Mesothelial cell of epicardium (in vitro differentiated cells): ENCODE measurements at places on chromosomes 13 and 19. TPM values are rescaled to one million over a fixed set of nuclear protein-coding genes. Genes with fewer than 3 reads are reported as not detected.

The DLL3 gene
- 0.40 to 0.53 TPM (median 0.50 TPM) in 3 replicates for total RNA-seq

The CCDC70 gene
- total RNA-seq = not detected in 3 replicates

The ARL11 gene
- 0.11 to 0.20 TPM (median 0.16 TPM) in 3 replicates for total RNA-seq

The CAMSAP3 gene
- 26.1 to 28.2 TPM (median 26.5 TPM) in 3 replicates for total RNA-seq

The ZNF333 gene
- total RNA-seq = 29.6 to 34.1 TPM (median 33.6 TPM) in 3 replicates

The JAK3 gene
- 10.7 to 12.3 TPM (median 11.2 TPM) in 3 replicates for total RNA-seq

The NKG7 gene
- total RNA-seq = not detected in 3 replicates

The HTR2A gene
- total RNA-seq = 0.47 to 0.83 TPM (median 0.53 TPM) in 3 replicates

The APOE gene
- total RNA-seq = 285 to 290 TPM (median 289 TPM) in 3 replicates

The ZNF442 gene
- 3.7 to 5.9 TPM (median 4.3 TPM) in 3 replicates for total RNA-seq

The KIR3DL1 gene
- not detected in 3 replicates for total RNA-seq

The ZSCAN5C gene
- not detected in 3 replicates for total RNA-seq

The MAMSTR gene
- total RNA-seq = 5.8 to 6.5 TPM (median 6.0 TPM) in 3 replicates
